ENCODE measurements at places on chromosomes 3 and 15.
A peak's percentile ranks its signal among the peaks of the same experiment; 100 is the strongest.

DNA sequence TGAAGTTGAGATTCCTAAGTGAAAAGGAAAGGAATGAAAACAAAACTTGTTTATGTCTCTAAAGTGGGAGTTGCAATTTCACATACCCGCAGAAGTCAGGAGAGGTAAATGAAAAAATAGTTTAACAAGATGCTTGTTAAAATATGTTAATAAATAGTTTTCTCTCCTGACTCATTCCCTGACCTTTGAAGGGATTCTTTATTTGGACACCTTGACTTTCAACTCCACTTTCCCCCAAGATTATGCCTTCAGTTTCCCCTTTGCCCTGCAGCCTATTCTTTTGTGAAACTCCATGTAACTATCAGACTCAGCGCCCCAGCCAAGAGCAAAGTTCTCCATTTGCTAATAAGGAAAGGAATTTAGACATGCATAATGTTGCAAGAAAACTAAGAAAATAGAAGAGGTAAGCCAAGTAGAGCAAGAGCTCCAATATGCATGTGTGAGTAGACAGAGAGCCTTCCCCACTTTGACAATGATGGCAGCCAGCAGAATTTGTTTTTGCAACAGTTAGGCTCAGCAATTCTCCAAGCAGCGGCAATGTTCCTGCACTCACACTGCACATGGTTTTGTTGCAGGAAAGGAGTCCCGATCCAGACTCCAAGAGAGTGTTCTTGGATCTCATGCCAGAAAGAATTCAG, 61.2 kb downstream of the CD200 start:
- no peak for DNase-seq

DNA sequence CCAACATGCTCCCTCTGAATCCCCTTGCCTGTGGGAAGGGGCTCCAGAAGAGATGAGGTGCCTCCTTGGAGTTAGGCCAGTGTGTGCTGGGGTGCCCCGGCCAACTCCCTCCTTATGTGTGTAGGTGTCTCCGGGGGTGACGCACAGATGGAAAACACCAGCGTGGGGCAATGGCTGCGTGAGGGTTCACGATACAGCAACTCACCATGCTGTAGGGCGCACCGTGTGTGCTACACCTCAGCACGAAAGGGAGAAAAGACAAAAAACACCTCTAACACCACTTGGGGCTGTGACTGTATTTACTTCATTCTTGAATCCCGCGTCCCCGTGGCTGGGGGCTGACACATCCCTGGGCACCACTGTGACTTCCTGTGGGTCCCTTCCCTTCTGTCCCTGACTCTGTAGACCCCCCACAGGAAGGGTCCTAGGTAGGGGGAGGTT, 1.6 kb upstream of the CALML4 start:
- no peak for DNase-seq

- DNase-seq = no peak
Measured at GRCh38 chr15:36497901-36498300, 81.5 kb upstream of the CDIN1 start.

DNA sequence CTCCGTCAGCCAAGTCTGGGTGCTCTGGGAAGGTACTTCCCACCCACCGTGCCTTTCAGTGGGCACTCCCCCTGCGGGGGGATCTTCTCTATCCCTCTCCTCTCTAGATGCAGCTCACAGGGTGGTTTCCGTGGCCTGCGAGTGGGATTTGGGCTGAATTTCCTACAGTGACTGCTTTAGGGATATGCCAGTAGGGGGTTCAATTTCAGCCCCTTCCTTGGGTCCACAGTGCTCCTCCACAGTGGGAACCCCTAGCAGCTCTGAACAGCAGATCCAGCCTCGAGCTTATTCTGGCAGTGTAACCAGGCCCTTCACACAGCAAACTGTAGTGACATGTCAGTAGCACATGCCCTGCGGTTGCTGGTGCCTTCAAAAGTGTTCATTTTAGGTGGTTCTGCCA, 155.7 kb downstream of the CHDH start:
- DNase-seq = no peak

DNA sequence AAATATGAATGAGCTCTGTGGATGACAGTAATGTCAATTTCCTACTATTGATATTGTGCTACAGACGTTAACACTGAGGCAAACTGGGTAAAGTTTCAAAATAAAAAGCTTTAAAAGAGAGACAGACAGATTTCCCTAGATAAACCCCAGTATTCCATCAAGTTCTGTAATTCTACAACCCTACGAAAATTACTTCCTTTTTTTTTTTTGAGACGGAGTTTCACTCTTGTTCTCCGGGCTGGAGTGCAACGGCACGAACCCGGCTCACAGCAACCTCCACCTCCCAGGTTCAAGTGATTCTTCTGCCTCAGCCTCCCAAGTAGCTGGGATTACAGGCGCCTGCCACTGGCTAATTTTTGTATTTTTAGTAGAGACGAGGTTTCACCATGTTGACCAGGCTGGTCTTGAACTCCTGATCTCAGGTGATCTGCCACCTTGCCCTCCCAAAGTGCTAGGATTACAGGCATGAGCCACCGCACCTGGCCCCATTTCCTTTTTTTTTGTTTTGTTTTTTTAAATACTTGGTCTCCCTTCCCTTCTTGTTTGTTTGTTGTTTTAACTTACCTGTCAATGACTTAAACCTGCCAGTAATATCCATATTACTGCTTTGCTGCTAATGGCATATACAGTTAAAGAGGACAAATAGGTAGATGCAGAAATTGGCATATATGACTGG, 57.2 kb downstream of the CBLB start:
- DNase-seq = no peak

DNA sequence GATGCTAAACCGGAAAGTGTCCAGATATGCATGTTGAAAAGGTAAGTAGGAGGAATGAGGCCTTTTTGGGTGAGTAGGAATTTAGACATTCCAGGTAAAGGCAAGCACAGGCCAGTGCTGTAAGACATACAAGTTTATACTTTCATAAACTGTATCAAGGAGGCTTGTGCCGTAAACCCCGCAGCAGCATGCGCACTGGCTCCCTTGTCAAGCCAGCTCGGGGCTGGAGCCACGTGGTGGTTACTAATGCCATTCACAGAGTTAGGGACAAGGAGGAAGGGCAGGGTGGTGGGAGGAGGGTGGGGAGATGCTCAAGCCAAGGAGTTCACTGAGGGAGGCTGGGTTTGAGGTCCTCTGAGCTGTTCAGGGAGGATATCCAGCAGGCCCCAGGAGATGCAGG, 35.8 kb downstream of the PLD1 start:
- DNase-seq = no peak

DNA sequence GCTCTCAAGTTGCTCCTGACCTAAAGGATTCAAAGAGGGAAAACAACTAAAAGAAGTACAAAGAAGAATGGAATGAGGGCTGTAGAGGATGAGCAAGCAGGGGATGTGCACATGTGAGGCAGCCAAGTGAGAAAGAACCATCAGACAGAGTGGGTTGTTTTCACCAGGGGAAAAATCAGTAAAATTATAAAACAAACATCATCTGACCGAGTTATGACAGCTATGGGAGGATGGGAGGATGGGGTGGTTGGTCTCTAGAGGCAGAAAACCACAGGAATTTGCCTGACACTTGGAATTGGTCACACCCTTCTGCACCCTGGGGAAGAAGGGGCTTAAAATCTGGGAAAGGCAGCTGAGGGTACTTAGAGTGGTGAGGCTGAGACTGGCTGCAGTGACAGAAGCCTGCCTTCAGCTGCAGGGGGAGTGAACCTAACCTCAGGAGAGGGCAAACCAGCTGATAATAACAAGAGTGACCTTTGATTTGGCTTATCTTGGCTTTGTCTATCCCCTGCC, 10.1 kb downstream of the ARHGAP31 start:
- no peak for DNase-seq

DNA sequence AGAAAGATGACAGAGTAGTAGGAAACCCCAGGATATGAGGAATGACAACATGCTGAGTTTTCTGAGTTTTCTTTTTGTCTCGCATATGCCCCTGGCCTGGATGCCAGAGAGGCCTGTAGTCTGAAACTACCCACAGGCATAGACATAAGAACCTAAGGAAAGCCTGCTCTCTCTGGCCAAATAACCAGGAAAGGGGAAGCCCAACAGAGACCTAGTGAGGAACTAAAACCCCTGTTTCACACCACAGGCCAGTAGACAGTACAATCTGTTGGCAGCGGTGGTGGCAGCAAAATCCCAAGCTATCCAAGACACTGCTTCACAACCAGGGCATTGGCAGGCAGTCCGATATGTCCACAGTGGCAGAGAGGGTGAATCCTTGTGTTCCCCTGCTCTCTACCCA, 55.0 kb upstream of the DCP1A start:
- DNase-seq = no peak

DNA sequence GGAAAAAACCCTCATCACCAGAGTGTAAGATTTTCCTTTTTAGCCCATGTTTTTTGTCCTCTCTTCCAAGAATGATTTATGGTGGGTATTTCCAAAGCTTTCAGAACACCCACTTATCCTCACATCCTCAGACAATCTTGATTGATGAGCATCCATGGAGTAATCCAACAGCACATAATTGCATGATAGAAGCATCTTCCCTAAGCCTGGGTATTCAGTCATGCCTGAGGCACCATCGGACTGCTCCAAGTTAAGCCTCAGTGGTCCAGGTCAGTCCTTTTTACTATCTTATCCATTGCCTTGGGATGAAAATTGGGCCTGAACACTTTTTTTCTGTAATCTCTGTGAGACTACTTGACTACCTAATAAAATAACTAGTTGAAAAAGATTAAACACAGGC, 676.0 kb upstream of the SEMA6D start:
- no peak for DNase-seq

DNA sequence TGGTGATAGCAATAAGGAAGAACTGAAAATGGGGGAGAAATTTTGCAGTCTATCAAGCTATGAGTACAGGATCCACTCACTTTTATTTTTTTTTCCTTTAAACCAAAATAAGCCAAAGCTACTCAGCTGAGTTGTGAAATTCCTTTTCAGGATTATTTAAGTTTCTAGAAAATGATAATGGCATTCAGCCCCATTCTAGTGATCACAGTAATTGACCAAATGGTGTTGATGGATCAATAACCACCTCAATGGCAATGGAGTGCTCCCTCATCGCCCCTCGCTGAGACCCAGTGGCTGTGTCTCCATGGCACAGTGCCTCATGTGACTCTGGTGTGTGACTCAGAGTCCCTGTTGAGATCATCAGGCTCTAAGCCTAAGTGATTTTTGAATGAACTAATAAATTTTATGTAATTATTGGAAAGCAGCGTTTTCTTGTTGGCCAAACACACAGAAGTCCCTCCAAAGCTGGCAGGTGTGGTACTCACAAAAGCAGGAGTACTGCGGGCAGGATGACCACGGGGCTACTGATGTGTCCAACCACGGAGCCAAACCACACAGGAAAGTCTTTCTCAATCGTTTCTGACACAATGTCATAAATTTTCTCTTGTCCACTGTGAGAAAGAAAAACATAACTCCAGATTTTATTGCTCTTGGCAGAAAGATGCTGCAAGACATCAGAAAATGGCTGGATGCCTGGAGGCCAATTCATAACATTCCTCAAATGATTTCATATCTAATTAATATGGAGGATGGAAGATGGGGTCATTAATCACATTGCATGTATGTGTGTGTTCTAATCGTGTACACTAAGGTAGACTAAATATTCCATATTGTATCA, 14.4 kb upstream of the STARD5 start:
- DNase-seq = no peak

GRCh38 chr15:59116141-59116540, 11.2 kb downstream of the CCNB2 start:
- no peak for DNase-seq

DNA sequence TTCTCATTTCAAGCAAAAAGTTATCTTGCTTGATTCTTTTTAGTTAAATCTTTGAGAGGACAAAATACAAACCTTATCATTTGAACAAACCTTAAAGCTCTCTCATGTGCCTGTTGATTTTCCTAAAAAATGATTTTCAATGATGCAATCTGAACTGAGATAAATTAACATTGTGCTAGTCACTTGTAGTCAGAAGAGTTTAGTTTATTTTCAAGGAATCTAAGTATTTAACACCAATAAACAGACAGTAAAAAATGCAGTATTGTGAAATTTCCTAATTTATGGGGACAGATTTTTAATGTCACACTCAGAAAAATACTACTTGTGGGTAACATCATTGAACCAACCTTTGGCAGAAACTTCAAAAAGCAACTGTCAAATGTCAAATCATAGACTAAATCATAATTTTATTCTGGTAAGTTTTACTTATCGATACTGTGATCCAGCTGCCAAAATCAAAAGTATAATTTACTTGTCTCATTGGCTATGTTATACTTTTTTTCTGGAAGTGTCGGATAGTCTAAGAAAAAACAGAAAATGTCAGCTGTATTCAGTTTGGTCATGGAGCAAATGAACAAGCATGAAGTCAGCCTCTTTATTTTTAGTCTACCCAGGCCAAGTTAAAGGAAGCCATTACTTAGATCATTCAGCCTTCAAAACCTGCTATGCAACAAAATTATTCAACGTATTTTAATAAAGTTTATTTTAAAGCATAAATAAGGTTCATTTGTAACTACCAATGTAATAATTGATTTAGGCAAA, 52.4 kb upstream of the FNDC3B start:
- no peak for DNase-seq

- no peak for DNase-seq
Measured at GRCh38 chr3:48692551-48692950, 6.8 kb upstream of the NCKIPSD start.

- DNase-seq = peak; percentile 62
Measured at GRCh38 chr15:56919031-56919608, 676 bp downstream of the TCF12 start.

DNA sequence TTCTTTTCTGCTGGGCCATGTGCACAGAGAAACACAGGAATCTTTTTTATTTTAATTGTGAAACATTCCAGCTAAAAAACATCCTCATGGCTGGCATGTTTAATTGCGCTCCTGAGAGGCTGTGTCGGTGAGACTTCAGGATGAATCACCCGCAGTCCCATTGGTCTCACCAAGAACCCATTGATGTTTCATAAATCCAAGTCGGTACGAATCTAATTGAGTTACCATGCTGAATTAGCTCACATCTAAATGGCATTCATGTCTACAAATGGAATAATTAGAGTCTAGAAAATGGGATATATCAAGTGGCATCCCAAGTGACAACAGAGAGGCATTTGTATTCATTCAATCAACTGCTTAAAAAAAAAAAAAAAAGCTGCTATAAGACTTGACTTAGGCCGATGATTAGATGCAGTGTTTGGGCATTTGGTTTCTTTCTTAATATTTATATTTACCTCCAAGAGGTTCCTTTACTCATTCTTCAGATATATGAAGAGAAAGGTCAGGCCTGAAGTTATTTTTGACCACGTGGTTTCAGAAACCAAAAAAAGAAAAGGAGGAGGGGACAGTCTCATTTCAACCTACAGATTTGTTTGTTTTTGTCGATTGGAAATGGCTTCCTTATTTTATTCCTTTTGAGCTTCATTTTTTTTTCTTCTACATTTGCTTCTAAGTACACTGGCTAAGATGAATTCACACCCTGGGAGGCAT, 79.1 kb upstream of the FOXB1 start:
- no peak for DNase-seq

DNA sequence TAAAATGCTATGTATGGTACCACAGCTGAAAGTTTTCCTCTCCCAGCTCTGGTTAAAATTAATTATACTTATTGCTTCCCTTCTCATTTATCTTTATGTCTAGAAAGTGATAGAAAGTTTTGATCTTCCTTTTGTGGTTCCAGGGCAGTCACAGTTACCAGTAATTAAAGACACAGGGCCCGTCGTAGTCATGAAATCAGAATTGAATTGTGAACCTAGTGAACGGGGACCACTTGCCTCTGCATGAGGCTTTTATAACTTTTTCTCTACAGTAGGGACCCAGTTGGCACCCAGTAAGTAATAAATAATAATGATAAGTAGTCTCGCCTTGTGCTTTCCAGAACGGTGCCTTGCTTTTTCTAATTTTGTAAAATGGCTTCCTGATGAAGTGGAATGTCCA, 231.7 kb upstream of the SATB1 start:
- DNase-seq = no peak

- no peak for DNase-seq
Measured at GRCh38 chr3:158470944-158471638, 99.9 kb upstream of the MLF1 start.
